ENCODE measurements at places on chromosomes 16 and 17.

DNA sequence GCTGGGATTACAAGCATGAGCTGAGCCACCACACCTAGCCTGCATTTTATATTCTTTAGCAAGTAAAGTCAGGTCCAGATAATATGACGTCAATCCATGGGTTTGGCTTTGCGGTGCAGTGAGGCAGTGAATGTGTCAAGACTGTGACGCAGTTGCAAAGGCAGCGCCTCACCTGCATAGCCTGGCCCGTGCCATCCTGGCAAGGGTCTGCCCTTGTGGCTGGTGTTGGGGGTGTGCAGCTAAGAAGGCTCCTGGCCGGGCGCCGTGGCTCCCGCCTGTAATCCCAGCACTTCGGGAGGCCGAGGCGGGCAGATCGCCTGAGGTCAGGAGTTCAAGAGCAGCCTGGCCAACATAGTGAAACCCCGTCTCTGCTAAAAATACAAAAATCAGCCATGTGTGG, 7.0 kb downstream of the PDF start:
- no peak for DNase-seq

GRCh38 chr17:78803186-78803845, 21.2 kb upstream of the CYTH1 start:
- no peak for DNase-seq

- DNase-seq, result no peak
Observed at GRCh38 chr16:28304214-28304613, 11.9 kb downstream of the SBK1 start.

- no peak for DNase-seq
Observed at GRCh38 chr16:85601730-85602401, 11.3 kb upstream of the GSE1 start.

GRCh38 chr16:16828913-16829398, 450.0 kb downstream of the NPIPA7 start:
- DNase-seq, result no peak

All from effector memory CD4-positive, alpha-beta T cell (primary cell).